RWPE2 (cell line): ENCODE measurements at places on chromosomes 4 and X.

DNA sequence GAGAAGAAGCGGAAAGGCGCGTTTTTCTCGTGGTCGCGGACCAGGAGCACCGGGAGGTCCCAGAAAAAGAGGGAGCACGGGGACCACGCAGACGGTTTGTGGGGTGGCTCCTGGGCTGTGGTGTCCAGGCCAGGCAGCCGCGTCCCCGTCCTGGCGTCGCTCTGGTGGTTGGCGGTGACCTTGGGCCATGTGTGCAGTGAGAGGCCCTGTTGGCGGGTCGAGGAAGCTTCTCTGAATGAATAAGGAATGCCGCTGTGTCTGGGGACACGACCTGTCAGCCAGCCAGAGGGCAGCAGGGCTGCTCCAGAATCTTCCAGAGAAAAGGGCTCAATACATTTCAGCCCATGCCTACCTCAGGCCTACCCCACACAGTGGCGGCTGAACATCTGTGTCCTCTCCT is 24.3 kb upstream of the HGFAC start:
- DNase-seq, result peak; percentile 48

DNA sequence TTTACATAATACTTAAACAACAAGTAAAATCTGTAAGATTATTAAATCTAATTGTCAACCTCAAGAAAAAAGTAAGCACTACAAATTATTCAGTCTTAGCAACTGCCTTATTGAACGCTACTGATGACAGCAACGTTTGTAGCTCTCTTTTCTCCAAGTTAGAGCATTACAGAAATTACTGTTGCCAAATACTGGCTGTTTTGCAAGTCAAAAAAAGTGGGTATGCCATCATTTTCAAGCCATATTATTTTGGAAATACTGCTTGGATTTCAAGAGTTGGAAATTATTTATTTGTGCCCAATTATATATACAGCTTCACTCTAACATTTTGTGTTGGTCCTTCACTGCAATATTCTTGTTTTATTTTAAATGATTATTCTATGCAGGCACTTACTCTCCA is 221.7 kb downstream of the CXXC4 start:
- no peak for DNase-seq

- no peak for DNase-seq
These were observed 27.5 kb downstream of the TMEM47 start for GRCh38 chrX:34629572-34629971.

DNA sequence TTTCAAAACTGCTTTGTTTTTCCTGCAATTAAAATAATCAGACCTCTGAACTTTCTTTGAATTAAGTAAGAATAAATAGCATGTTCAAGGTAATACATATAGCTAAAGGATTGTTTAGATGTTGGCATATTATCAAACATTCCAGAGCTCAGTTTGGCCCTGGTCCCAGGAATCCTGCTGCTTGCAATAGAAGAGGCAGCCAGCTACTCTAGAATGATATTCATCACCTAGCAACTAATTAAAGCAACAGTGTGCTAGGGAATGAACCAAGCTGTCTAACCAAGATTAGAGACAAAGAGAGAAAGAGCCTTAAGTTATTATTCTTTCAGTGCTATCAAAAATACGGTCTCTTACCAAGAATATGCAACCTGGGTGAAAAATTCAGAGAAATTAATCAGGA is 460.9 kb downstream of the GABRG1 start:
- DNase-seq, result peak; percentile 58

DNA sequence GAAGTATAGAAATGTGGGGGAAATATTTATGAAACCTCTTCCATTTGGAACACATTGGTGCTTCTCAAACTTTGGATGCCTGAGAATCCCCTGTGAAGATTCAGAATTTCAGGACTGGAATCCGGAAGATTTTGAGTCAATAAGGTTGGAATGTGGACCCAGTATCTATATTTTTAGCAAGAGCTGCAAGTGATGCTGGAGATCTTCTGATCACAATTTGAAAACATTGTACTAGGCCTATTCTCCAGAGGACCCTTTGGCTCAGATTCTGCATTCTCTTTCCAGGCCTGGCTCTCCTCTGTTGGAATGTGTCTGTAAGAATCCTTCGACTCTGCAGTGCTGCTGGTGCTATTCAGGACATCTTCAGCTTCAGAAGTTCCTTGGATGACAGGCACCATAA is 2.4 kb upstream of the PKD2 start:
- DNase-seq, result no peak

GRCh38 chrX:128928636-128929035 is 594.7 kb downstream of the SMARCA1 start:
- no peak for DNase-seq

GRCh38 chr4:169233691-169234090 is 37.1 kb downstream of the SH3RF1 start:
- no peak for DNase-seq

DNA sequence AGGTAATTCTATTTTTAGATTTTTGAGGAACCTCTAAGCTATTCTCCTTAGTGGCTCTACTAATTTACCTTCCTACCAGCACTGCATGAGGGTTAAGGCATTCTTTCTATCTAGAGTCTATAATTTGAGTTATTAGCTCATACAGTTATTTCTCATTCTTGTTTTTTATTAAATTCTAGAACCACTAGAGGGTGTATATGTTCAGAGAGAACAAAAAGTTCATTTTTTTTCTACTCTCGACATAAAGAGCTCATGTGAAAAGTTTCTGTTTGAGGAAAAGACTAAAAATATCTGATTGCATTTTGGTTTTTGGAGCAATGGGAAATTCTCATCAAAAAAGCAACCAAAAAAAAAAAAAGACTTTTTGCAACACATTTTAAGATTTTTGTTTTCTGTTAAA is 57.0 kb upstream of the LRAT start:
- no peak for DNase-seq

- no peak for DNase-seq
These were observed 57.0 kb downstream of the HPGDS start for GRCh38 chr4:94285666-94286065.

DNA sequence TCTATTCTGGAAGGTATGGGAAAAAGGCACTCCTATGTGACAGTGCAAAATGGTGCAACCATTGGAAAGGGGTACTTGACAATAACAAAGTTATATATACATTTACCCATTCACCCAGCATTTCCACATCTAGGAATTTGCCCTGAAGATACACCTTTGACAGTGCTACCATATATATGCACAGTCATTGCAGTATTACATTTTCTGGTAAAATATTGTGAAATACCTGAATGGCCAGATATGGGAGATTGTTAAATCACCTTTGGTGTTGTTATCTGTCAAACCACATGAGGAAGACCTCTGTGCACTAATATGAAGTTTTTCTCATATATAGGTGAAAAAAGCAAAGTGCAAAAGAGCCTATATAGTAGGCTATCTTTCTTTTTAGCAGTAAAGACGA is 53.5 kb downstream of the SMAD1 start:
- DNase-seq, result no peak

GRCh38 chr4:160251522-160252170 is 1148.8 kb downstream of the RAPGEF2 start:
- DNase-seq, result no peak

GRCh38 chrX:120087289-120088017 is 10.0 kb upstream of the RHOXF2B start:
- DNase-seq, result no peak

DNA sequence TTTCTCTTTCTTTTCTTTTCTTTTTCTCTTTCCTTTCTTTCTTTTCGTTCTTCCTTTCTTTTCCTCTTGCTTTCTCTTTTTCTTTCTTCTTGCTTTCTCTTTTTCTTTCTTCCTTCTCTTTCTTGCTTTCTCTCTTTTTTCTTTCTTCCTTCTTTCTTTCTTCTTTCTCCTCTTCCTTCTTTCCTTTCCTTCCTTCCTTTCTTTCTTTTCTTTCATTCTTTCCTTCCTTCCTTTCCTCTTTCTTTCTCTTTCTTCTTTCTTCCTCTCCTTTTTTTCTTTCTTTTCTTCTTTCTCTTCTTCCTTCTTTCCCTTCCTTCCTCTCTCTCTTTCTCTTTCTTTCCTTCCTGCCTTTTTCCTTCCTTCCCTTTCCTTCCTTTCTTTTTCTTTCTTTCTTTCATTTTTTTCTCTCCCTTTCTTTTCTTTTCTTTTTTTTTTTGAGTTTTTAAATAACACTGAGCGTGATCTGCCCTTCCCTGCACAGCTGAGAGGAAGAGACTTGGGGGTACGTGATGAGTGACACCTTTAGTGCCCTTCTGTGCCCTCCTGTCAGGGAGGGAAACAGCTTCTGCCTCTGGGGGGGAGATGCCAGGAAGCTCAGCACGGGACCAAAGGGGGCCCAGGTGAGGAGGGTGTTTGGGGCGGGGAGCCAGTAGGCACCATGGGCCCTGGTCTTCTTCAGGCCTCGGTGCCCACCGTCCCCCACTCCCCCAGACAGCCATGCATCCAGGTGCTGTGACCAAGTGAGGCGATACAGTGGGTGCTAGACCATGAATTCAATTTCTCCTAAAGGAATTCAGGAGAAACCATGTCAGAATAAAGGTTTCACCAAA is 36.6 kb upstream of the CDKN2AIP start:
- no peak for DNase-seq

GRCh38 chrX:37942170-37942569 is 64.2 kb upstream of the SYTL5 start:
- DNase-seq, result no peak

DNA sequence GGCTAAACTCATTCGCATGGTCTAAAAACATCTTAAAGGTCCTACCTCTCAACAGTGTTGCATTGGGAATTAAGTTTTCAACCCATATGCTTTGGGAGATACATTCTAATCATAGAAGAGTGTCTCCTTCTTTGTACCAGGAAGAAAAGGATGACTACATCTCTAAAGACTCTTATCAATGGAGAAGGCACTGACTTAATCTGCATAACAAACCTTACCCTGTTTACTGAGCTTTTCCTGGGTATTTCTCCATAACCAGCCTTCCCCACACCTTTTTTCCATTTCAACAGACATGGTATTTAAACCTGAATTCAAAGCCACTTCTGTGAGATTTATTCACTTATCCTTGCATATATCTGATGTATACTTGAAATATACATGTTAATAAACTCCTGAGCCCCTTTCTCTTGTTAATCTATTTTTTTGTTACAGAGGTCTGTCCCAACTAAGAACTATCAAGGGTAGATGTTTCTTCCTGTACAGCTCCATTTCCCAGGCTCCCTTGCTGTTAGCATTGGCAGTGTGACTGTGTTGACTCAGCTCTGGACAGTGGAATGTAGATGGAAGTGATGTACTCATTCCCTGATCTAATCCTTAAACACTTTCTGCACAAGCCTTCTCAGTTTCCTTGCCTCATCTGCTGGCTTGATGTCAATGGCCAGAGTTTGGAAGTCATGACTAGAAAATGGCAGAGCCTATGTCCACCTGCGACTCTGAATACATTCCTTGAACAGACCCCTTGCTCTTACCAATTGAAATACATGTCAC is 148.9 kb upstream of the CPEB2 start:
- no peak for DNase-seq

DNA sequence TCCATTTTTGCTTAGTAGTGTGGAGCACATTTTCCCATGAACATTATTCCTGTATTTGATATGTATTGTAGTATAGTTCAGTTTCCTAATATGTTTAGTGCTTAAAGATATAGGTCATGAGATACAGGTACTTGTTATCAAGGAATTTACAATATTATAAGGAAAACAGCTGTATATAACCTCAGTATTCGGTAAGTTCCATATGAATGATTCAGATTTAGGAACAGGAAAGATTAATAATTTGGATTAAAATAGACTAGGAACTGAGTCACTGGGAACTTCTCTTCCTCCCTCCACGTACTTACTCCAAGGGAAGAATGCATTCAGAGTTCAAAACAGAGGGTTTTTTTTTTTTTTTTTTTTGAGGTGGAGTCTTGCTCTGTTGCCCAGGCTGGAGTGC is 20.0 kb downstream of the DIAPH2 start:
- DNase-seq, result no peak

GRCh38 chr4:186169333-186169944 is 21.9 kb upstream of the CYP4V2 start:
- no peak for DNase-seq

DNA sequence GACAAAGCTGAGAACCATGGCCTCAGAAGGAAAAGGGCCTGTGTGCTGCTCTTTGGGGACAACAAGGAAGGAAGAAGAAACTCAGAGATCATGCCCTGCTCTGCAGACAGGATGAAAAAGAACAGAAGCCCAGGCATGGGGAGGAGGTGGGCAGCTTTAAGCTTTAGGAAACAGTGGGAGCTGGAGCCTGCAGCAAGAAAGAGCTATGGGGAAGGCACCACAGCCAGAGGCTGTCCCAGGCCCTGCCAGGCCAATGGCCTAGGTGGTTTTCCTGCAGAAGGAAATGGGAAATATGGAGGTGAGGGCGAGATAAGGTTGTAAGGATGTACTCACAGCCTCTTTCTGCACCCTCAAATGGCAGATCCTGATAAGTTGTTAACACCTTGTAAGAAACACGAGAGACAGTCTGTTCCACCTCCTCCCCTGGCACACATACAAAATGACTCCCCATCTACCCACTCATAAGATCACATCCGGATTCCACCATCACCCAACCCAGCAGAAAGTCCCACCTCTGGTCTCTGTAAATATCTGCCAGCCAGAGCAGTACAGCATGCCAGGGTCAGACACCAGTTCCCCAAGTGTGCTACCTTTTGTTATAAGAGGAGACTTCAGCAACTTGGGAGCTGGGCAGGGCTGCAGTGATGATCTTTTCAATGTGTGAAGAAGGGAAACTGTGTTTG is 105.2 kb downstream of the RTL5 start:
- DNase-seq, result no peak

DNA sequence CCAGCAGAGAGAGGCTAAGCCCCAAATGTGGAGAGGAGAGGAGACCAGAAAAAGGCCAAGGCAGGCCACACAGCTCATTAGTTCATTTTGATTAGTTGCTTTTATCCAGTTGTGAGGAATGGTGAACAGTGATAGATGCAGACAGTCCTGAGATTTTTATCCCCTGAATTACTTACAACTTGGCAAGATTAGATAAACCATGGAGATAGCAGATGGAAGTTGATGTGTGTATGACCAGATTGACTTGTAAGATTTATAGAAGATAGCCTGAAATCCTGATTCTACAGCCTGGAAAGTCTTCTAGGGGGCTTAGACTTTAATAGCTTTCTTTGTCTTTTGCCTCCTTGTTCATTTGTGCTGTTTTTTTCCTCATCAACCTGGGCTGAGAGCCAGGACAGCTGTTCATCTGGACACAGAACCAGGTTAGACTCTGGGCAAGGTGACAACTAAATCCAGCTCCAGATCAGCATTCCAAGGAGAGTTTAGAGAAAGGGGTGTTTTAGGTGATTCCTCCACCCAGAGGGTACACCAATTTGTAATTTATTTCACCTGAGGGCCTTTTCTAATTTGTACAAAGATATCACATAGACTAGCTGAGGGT is 215.5 kb downstream of the SPATA18 start:
- no peak for DNase-seq
